Astrocyte of the cerebellum (primary cell): ENCODE measurements at places on chromosomes 6 and 20.

- DNase-seq, result no peak
Measured at GRCh38 chr6:36246506-36247268, 23.2 kb upstream of the PNPLA1 start.

DNA sequence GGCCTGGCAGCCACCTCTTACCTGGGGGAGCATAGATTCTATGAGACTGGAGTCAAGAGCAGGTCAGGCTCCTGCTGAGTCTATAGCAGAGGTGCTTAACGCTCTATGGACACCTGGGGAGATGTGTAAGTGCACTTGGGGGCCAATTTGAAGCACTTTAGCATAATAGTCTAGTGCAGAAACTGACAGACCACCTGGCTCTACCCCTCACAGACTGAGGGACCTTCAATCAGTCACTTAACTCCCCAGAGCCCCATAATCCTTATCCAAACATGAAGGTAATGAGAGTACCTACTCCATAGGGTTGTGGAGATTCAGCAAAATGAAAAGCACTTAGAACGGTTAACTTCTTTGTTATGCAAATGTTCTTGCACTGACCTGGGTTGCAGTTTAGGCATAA, 87.3 kb upstream of the SLC22A16 start:
- DNase-seq, result no peak

GRCh38 chr6:31559606-31559957, 12.2 kb downstream of the NFKBIL1 start:
- no peak for DNase-seq

DNA sequence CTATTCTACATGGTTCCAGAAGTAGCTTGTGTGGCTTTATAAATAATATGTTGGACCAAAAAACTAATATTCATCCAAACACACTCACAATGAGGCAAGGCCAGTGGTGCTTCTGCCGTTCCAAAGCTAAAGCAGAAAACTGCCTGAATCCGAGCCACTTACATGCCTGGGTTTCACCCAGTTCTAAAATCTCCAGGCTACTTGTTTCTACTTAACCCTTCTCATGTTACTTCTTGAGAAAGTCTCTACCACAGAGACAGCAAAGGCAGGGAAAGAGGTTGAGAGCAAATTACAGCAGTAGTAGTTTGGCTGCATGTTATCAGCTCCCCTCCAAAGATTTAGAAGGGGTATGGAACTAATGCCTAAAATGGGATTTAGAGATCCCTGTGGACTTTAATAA, 62.0 kb downstream of the FAXC start:
- no peak for DNase-seq

GRCh38 chr20:33323236-33323635, 40.2 kb downstream of the BPIFB1 start:
- no peak for DNase-seq

GRCh38 chr6:33029328-33030184, 20.2 kb upstream of the HLA-DOA start:
- no peak for DNase-seq

DNA sequence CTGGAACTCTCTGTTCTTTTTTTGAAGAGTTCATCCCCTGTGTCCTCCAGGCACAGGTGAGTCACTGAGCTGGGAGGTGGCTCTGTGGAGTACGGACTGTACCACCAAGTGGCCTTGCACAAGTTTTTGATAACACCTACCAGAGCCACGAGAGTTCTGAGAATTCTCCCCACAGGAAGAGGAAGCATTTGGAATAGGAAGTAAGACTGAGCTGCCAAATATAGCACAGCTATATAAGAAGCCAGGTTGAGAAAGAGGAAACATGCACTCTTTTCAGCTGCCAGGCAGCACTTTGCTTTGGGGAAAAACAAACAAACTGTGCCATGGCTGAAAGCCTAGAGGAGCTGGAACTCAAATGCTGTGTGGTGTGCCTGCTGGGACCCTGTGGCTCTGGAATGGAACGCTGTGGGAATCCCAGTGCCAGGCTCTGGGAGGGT, 70.8 kb upstream of the RIPOR2 start:
- DNase-seq, result no peak

- no peak for DNase-seq
Measured at GRCh38 chr6:153511896-153512496, 380.9 kb upstream of the RGS17 start.

DNA sequence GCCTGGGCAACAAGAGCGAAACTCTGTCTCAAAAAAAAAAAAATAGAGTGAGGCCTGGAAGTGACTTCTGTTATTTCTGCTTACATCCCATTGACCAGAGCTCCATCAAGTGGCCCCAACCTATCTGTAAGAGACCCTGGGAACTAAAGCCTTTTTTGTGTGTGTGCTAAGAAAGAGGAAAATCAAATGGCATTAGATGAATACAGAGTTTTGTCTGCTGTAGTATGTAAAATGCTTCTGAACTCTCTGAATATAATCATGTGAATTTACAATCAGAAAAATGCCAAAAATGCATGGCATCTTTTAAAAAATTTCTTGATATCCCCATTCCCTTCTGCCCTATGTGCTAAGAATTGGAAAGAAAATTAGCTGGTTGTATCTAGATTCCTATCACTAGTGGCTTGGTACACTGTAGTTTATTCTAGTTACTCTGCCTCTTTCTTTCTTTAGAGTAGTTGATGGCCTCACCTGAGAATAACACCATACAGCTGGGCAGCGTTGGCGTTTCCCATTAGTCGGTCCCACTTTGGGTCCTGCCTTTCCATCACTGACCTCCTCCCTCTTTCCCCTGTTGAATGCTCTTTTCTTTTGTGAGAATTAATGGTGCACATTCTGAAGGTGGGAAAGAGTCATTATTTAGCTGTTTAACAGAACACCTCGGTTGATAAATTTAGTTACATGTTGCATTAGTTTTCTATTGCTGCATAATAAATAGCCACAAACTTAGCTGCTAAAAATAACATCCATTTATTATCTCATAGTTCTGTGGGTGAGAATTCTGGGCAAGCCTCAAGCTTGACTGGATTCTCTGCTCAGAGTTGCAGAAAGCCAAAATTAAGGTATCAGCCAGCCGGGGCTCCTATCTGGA, 38.2 kb downstream of the SAMD5 start:
- no peak for DNase-seq

DNA sequence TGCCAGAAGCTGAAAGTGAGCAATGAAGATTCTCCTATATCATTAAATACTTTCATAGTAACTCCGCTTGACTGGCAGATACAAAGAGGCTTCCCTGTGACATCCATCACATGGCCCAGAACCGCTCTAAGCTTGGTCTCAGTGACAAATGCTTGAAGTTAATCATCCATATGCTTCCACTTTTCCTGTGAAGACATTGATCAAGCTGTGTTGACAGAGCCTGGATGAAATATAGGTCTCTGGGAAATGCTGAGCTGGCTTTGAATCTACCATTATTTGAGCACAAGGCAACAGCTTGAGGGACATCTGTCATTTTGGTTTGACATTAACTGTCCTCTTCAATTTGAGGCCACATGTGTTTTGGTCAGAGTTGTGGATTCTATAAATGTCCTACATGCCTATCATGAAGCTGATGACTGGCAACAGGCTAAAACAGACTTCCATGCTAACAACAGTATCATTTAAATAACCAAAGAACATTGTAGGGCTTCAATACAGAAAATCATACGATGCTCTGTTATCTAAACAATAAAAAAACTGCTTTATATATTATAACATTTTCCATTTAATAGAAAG, 402.2 kb upstream of the IRAK1BP1 start:
- DNase-seq, result no peak

DNA sequence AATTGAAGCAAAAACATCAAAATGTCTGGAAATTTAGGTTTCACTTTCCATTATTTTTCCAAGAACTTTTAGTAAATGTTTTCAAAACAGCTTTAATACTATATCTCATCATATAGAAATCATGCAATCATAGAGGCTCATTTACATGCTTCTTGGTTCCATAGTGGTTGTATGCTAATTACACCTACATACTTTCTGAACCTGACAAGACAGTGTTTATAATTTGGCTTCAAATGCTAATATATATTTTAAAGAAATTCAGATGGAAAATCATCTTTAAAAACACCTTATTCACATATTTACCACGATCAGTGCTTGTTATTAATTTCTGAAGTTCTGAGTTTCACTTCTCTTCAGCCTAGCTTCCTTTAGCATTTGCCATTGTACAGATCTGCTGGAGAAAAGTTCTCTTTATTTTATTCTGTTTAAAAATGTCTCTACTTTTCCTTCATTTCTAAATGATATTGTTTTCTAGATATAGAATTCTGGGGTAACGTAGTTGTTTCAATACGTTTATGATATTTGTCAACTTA, 89.9 kb downstream of the PLCB1 start:
- DNase-seq, result no peak

DNA sequence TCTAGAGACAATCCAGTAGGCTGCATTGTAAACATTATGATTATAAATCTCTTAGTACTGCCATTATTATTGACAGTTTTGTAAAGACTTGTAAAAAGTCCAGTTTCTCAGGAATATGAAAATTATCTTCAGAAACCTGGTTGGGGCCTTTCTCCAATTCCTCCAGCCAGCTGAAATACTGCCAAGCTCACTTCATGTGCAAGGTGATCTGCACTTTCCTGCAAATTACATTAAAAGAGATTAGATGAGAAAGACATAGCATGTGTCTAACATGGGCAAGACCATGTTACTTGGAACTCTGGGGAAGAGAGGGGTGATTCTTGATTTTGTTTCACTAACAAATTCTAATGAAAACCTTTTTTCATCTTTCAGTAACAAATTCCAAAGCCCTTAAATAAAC, 24.0 kb downstream of the PGM3 start:
- no peak for DNase-seq

GRCh38 chr20:45972500-45973183, 639 bp upstream of the ZNF335 start:
- no peak for DNase-seq

DNA sequence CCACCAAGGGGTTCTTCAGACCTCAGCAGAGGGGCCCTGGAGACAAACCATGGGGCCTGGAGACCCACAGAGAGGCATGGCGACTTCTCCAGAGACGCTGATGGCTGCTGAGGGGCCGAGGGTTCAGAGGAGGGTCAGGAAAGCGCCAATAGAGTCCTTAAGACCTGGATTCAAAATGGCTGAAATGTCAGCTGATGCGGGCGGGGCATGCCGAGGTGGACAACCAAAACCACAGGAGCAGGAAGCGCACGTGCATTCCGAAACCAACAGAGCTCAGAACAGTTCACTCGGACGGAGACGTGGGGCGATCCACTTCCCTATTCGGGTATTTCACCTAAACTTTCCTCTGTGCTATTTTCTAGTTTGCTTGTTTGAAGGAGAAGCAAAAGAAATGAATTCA, 99.9 kb upstream of the RIN2 start:
- no peak for DNase-seq

DNA sequence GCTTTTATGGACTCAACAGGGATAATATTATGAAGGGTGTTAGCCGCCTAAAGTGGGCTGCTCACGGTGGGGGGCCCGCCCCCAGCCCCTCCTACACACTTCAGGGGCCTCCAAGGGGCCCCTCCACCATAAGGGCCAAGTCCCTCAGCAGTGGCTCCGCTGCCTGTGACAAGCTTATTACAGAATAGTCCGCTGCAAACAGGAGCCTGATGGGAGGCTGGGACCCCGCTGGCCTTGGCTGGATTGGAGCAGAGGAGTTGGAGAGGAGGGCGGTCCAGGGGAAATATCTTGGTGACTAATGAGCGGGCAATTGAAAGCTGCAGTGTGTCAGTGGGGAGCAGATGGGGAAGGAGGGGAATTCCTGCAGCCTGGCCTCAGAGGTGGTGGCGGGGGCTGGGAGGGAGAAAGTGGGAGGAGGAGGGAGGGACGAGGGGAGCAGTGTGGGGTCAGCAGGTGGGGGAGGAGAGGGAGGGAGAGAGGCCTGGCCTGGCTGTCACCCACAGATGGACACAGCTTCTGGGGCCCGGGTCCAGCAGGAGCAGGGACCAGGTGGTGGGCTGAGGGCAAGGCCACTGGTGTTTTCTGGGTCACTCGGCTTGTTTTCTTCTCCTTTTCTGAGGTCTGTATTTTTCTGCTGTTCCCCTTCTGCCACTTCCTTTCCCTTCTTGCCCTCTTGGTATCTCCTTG, 57.6 kb upstream of the FOXP4 start:
- peak; percentile 75 for DNase-seq
